ENCODE measurements at places on chromosomes 6 and 20.

GRCh38 chr20:59221707-59222252, 58.2 kb downstream of the ZNF831 start:
- DNase-seq: no peak

DNA sequence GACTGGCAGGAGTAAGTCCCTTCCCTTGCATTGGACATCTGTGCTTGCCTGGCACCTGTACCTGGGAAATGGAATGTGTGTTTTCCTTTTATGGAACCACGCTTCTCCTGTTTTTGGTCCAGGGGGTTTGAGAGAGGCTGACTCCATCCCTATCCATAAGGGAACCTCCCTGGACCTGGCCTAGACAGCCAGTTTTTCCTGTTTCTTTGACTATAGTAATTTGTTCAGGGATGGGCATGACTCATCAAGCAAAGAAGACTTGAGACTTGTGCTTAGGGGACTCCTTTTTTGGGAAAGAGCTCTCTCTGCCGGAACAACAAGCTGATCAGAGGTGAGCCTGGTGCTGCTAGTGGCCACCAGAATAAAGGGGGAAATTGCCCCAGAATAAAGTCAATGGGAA, 393.8 kb downstream of the CDH26 start:
- no peak for DNase-seq

DNA sequence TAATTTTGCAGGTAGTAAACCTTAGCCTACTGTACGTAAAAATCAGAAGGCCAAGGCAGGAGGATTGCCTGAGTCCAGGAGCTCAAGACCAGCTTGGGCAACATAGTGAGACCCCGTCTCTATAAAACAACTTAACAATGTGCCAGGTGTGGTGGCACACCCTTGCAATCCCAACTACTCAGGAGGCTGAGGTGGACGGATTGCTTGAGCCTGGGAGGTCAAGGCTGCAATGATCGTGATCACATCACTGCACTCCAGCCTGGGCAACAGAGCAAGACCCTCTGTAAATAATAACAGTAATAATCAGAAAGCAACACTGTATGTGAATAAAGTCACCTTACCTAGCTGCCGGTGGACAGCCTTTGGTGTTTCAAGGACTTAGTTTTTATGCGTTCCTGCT, 48.9 kb downstream of the MTHFD1L start:
- DNase-seq: no peak

- no peak for DNase-seq
Observed at GRCh38 chr6:16949716-16950115, 152.1 kb upstream of the STMND1 start.

DNA sequence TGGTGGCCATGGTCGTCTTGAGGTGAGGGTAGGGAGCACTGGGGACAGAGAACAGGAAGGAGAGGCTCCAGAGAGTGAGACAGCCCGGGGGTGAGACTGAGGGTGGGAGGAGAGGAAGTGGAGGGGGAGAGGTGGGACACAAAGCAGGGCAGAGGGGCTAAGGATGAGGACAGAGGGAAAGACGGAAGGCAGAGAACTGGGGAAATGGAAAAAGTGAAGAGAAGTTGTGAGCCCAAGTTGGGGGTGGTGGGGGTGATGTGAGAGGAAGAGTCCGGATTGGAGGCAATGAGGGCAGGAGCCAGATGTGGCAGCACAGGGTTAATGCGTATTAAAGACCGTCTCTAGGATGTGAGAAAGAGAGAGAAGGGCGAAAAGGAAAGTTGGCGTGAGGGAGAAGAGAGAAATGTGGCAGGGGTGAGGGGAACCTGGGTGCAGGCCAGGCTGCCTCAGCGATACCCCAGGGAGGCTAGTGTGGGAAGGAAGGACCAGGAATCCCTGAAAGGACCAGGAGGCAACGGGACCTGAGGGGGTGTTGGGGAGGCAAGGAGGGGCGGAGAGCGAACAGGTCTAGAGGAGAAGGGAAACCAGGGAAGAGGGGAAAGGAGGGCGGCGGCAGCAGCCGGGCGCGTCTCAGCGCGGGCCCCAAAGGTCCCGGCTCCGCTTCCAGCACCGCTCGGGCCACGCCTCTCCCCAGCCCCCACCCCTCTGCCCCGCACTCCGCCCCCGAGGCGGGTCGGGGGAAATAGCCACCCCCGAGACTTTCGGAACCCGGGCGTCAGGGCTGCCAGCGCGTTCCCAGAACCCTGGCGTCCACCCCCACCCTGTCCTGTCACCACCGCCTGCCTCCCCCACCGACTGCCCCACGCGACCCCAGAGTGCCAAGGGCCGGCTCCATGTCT, at the start of gene PPP1R18:
Gene PPP1R18 (minus strand): TSS at position 637 of the 899 bp plus-strand sequence. CDS start 627 bp downstream, at position 10.
- peak; percentile 66 for DNase-seq

DNA sequence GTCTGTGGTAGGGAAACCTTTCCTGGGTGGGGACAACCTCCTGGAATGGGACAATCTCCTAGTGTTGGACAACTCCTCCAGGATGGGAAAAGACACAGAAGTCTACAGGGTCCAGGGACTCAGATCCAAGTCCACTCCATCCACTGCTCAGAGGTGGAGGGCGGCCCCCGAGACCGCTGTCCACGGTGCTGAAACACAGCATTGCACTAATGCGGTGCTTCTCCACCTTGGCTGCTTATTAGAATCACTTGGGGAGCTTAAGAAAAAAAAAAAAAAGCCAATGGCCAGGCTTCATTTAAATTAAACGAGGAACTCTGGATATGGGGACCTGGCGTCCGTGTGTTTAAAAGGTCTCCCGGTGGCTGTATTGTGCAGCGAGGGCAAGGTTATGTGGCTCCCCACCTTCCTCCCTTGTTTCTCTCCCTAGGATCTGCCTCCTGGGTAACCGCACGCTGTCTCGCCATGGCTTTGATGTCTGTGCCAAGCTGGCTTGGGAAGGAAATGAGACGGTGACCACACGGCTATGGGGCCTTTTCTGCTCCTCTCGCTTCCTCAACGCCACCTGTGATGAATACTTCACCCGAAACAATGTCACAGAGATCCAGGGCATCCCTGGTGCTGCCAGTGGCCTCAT, 12.0 kb downstream of the SLC12A5 start:
- DNase-seq: no peak

- DNase-seq: no peak
Observed at GRCh38 chr6:79196912-79197311, 37.6 kb downstream of the HMGN3 start.

DNA sequence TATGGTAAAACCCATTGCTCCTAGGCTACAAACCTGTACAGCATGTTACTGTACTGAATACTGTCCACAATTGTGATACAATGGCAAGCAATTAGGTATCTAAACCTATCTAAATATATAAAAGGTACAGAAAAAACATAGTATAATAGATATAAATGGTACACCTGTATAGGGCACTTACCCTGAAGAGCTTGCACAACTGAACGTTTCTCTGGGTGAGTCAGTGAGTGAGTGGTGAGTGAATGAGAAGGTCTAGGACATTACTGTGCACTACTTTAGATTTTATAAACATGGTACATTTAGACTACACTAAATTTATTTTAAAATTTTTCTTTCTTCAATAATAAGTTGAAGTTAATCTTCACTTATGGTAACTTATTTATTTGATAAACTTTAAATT, 119.9 kb upstream of the CEP85L start:
- DNase-seq: no peak

- no peak for DNase-seq
Observed at GRCh38 chr20:11952639-11953038, 34.9 kb downstream of the BTBD3 start.

DNA sequence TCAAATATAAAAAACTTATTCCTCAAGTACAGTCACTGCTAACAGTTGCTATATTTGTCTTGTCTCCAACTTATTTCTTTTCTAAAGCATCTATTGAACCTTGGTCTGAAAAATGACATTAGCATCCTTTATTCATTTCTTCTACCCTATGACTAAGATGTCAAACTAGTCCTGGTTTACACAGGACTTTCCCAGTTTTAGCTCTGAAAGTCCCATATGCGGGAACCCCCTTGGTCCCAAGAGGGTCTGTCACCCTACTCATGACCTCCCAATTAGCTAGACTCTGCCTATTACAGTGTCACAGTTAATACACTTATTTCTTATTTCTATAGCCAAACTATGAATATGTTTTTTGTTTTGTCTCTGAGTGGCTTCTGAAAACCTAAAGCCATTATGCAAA, 37.1 kb downstream of the PLEKHG1 start:
- no peak for DNase-seq

- DNase-seq: no peak
Observed at GRCh38 chr20:61865353-61865752, 200.3 kb downstream of the TAF4 start.

- DNase-seq: no peak
Observed at GRCh38 chr20:39105551-39105950, 143.4 kb downstream of the DHX35 start.

DNA sequence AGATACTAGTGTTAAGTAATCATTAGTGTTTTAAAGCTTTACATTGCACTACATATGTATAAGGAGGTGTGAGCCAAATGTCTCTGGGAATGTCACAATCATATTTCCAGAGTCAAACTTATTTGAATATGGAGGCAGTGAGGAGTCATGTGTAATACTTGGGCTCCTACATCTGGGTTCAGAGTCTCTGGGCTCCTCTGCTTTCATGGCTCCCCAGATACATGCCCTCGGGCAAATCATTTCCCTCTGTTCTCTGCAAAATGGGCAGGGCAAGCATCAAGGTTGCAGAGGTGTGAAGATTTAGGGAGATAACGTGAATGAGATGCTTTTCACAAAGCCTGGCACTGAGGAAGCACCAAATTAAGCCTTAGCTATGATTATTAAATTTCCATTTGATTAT, 138.3 kb upstream of the SGK1 start:
- DNase-seq: no peak

DNA sequence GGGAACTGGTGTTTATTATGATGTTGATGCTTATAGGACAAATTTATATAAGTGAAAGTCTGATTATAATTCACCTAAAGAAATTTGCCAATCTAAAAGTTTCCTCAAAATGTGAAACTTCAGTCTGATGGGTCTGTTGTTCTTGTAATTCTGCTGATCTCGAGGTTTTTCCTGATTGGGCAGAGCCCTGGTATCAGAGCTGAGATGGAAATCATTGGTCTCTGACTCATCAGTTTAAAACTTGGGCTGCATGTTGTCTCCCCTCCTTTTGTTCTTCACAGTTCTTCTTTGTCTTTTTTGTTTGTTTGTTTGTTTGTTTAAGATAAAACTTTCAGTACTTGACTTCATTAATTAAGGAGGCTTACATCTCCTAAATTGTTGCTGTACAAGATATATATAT, 5.9 kb downstream of the SMAP1 start:
- no peak for DNase-seq

DNA sequence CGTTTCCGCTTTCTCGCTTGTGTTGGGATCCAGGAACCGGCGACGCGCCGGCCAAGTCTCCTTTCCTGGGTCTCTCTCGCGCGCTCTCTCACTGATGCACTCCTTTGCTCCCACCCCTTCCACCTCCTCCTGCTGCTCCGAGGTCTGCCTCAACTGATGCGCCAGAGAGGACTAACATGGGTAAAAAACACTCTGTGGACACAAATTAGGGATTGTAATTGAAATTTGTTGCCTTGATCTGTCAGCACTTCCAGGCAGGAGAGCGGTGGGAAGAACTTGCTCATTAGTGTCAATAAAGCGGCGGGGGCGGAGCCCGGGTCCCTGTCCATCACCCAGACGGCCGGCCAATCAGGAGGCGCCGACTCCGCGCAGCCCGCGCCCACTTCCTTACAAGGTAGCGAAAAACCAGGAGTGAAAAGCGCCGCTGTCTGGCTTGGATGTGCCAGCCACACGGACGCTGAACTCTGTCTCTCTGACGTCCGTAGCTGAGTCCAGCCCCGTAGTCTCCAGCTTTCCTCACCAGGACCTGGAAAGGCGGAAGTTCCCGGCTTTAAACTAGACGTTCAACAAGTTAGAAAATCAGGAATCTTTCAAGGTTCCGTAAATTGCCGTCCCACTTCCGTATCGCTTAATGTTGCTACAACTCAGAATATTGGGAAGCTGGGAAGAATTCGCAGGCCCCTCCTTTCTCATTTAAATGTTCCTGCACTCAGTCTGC, at the start of gene TBX18:
Gene TBX18 (minus strand): TSS at position 267 of the 718 bp plus-strand sequence. CDS start 417 bp downstream, outside the sequence.
- DNase-seq: no peak

DNA sequence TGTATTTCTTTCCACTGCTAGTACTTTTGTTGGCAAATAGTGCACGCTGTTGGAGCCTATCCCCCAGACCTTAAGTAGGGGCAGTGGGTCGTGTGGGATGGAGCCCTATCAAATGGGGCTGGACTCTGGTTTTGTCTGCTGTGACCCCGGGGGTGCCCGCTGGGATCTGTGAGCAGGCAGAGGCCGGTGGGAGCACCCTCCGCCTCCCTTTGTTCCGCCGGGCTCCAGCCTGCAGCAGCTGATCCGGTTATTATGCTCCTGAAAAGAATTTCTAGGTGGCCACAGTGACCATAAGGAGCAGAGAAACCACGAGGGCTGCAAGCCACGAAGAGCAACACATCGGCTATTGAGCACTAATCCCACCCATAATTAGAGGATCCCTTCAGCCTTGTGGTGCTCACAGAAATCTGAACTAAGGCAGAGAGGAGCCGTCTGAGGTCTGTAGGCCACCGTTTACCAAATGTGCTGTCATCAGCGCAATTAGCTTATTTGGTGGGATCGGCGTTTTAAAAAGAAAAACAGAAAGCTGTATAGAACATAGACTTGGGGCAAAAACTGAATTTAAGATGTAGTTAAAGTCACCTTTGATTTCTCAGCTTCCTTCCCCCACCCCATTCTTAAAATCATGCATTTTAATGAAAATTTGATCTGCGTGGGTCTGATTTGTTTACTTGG, 598.3 kb upstream of the JAG1 start:
- DNase-seq: no peak

DNA sequence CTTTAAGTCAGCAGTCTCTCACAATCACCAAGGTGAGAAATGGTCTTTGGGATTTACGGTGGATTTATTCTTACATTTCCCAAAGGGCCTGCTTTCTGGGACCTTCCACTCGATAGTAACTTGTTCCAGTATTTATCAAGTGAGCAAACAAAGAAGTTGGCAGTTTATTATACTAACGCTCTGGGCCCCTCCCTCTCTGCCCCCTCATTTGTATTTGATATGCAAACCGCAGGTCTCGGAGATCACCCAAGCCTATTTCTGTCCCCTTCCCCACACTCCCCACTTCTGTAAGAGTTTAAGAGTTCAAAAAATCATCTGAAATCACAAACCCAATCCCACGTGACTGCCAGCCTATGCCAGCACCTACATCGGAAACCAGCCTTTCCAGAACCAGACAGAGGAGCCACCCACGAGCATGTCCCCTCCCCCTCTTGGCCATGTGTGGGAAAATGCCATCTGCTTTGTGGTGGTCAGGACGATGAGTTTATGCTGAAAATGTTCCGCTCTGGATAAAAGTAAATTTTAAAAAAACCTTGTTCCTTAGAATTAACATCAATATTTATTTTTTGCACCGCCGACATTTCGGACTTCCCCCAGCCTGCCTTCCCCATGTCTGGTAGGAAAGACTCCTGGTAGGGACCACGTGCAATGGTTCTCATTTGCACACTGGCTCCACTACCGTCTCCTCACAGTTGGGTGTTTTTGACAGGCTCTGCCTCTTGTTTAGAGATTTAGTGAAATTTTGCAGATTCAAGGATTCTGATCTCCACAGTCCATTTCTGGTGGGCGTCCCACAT, 281.0 kb downstream of the TFAP2C start:
- DNase-seq: no peak

- DNase-seq: no peak
Observed at GRCh38 chr6:39956936-39957335, 22.7 kb upstream of the MOCS1 start.

- no peak for DNase-seq
Observed at GRCh38 chr6:113936093-113936934, 34.6 kb downstream of the HDAC2 start.

- no peak for DNase-seq
Observed at GRCh38 chr20:11591965-11592364, 325.7 kb upstream of the BTBD3 start.

GRCh38 chr6:28580475-28580874, 54.8 kb downstream of the GPX5 start:
- no peak for DNase-seq

GRCh38 chr6:37201726-37202125, 31.8 kb downstream of the PIM1 start:
- DNase-seq: no peak

All from amygdala (tissue), 56 donors.